RWPE2 (cell line): ENCODE measurements at places on chromosomes 13 and 19.

GRCh38 chr13:114112231-114112825, 20.1 kb downstream of the RASA3 start:
- H3K27me3 ChIP-seq: no peaks in the 10 kb centered on the region
- H3K36me3 ChIP-seq: no peaks in the 10 kb centered on the region
- H3K4me3 ChIP-seq: no peak overlapping the region
- H3K4me1 ChIP-seq: peaks cover 11% of the 10 kb centered on the region
- no peak overlapping the region for H3K27ac ChIP-seq

GRCh38 chr19:7292950-7293761, 1.1 kb downstream of the INSR start:
- no peak overlapping the region for H3K27ac ChIP-seq
- no peaks in the 10 kb centered on the region for H3K4me1 ChIP-seq
- no peak for DNase-seq
- H3K4me3 ChIP-seq: peak overlapping the region; percentile 58

DNA sequence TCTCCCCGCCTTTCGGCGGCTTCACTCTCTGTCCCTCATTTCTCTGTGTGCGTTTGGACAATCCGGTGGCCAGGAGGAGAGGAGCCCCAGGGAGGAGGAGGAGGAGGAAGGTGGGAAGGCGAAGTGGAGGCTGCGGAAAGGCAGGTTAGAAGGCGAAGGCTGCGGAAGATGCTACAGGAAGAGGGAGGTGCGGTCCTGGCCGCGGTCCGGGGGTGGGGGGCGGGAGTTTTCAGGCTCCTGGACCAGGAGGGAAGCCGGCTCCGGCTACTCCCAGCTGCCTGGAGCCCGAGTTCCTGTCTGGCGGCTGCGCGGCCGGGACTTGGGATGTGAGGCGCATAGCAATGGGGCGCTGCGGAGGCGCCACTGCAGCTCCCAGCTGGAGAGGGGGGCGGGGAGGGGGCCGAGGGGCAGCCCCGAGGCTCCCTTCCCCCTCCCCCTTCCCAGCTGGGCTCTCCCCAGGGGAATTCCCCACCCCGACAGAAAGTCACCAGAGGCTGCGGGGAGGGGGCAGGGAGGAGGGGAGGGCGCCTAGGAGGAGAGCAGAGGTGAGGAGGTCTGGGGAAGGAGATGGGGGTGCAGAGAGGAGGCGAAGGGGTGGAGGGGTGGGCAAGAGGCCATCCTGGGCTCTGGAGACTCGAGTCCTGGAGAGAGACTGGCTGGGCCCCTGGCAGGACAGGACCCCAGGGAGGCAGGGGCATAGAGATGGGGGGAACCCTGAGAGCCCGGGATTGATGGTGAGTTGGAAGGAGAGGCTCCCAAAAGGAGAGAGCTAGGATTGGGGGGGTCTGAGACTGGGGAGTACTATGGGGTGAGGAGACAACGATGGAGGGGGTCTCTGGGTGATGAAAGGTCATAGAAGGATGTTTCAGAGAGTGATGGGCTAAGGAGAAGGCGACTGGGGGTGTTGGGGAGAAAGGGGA, 2.0 kb downstream of the LRRC4B start:
- H3K36me3 ChIP-seq: no peaks in the 10 kb centered on the region
- no peak overlapping the region for H3K4me3 ChIP-seq
- H3K27me3 ChIP-seq: peaks cover 67% of the 10 kb centered on the region
- H3K4me1 ChIP-seq: no peaks in the 10 kb centered on the region

- no peak within 1 kb of the TSS for H3K27ac ChIP-seq
- H3K4me3 ChIP-seq: no peak within 1 kb of the TSS
- H3K27me3 ChIP-seq: no peaks in the 10 kb centered on the region
- H3K36me3 ChIP-seq: no peaks in the 10 kb centered on the region
- DNase-seq: no peak
- H3K4me1 ChIP-seq: no peaks in the 10 kb centered on the region
These were observed at the start of gene TYROBP for GRCh38 chr19:35908010-35908441. Gene TYROBP (minus strand): TSS chr19:35908295. CDS start chr19:35908228, 67 bp downstream.
